AG04450 (cell line): ENCODE measurements at places on chromosomes 3 and 15.

DNA sequence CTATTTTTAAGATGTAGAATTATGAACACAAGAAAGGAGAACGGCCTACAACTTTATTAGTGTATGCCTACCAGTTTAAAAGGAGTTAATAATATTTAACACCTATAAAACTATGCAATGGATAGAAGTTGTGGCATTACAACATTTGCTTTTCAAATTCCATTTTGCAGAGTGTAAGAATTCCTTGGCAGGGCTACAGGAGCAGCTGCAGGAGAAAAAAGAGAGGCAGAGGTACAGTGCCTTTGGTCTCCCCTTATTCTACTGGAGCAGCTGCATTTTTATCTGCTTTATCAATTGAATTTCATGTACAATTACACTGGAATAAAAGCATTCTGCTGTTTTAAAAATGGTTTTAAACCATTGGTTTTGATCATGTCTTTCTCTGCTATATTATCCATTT is 145.7 kb upstream of the KCNH8 start:
- no peak for DNase-seq

DNA sequence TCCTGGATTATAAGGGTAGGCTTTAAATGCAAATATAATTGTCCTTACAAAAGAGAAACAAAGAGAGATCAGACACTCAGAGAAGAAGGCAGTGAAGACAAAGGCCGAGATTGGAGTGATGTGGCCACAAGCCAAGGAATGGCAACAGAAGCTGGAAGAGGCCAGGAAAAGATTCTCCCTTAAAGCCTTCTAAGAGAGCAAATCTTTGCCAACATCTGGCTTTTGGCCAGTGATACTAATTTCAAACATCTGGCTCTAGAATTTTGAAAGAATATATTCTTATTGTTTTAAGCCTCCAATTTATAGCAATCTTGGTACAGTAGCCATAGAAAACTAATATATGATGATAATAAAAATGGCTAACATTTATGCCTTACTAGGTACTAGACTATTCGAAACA is 615.8 kb upstream of the ZNF385D start:
- DNase-seq, result no peak

GRCh38 chr3:168709073-168709472 is 613.3 kb upstream of the GOLIM4 start:
- DNase-seq, result no peak

- peak; percentile 6 for DNase-seq
Observed at GRCh38 chr3:114709102-114709501, 415.3 kb downstream of the TIGIT start.

GRCh38 chr3:65356331-65357248 is 668.8 kb upstream of the ADAMTS9 start:
- DNase-seq, result no peak

DNA sequence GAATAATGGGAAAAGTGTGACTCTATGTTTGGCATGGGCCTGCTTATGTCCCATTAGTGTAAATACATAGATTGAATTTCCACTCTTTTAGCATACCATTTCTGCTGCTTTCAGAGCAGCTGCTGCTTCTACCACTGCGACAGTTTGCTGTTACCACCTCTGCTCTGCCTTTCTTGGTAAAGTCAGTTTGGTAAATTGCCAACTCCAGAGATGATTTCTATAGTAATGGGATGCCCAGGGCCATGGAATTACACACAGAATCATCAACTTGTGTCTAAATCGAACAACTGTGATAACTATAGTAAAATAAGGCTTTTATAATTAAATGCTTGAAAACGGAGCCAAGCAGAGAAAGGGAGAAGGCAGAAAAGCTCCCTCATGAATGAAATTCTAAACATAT is 168.4 kb upstream of the VEPH1 start:
- no peak for DNase-seq

GRCh38 chr3:62968128-62968527 is 92.9 kb upstream of the CADPS start:
- DNase-seq, result no peak

- DNase-seq, result no peak
Observed at GRCh38 chr3:127208483-127209100, 15.7 kb downstream of the PRR23E start.

DNA sequence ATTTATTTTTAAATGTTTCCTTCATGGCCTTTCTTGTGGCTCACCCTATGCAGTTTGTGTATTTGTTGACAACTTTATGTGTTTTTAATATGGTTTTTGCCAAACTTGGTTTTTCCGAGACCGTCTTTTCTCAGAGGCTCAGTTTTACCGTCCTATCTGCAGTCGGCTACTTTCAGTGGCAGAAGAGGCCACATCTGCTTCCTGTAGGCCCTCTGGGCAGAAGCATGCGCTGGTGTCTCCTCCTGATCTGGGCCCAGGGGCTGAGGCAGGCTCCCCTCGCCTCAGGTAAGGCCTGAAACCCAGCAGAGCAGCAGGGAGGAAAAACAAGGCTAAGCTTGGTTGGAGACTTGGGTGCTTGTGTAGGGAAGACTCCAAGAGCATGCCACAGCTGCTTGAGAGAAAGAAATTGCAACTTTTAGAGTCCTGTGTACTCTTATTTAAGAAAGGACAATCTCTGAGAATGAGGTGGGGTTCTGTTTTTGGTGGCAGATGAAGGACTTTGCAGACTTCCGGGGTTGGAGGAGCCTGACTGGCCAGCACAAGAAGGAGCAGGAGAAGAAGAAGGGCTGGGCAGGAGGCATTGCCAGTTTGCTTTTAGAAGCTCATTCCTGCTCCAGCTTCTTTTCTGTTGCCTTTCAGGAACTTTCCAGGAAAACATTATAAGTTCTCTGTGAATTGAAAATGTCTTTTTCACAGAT is at the start of gene TIGIT:
Gene TIGIT, plus strand, starts transcription at position 191 of the 698 bp plus-strand sequence. Its CDS starts 34 bp downstream, at position 225.
- no peak for DNase-seq

GRCh38 chr3:182105875-182106274 is 394.1 kb downstream of the SOX2 start:
- DNase-seq, result no peak

GRCh38 chr15:101250873-101251829 is 697 bp downstream of the CHSY1 start:
- no peak for DNase-seq

GRCh38 chr3:98655666-98656065 is 62.3 kb upstream of the CPOX start:
- no peak for DNase-seq

- no peak for DNase-seq
Observed at GRCh38 chr15:36579792-36580431, 486 bp downstream of the CDIN1 start.

GRCh38 chr15:76313731-76314130 is 2.5 kb upstream of the ETFA start:
- DNase-seq, result no peak

DNA sequence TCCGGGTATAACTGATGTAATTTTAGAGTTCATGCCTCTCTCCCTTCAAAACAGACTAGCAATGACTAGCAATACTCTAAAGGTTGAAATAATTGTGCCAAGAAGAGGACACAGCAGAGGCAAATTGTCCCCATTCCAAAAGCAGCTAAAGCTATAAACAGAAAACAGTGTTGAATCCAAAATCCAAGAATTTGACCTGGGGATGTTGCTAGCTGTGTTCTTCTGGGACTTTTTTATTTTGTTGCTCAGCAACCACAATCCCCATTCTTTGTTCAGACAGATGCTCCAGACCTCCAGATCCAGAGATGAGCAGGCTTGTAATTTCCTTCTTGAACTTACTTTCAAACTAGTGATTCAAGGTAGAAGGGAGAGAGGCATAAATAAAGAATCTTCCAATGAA is 191.5 kb downstream of the FOXB1 start:
- no peak for DNase-seq

- DNase-seq, result no peak
Observed at GRCh38 chr15:84812842-84813241, 4.3 kb upstream of the ALPK3 start.

- no peak for DNase-seq
Observed at GRCh38 chr3:194344012-194344411, 7.1 kb downstream of the CPN2 start.

DNA sequence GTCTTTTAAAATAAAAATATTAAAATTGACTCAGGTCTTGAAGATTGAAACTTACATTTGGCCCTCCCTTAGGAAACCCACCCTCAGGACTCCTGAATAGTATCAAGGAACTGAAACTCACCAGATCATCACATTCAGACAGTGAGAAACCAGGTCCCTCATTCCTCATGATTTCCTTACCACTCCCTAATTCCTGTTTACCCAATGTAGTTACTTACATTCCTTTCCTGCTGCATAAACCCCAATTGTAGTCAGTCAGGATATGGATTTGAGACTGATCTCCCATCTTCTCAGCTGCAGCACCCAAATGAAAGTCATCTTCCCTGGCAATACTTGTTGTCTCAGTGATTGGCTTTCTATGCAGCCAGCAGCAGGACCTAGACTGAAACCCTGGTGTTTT is 8.6 kb downstream of the ATP13A4 start:
- DNase-seq, result no peak

DNA sequence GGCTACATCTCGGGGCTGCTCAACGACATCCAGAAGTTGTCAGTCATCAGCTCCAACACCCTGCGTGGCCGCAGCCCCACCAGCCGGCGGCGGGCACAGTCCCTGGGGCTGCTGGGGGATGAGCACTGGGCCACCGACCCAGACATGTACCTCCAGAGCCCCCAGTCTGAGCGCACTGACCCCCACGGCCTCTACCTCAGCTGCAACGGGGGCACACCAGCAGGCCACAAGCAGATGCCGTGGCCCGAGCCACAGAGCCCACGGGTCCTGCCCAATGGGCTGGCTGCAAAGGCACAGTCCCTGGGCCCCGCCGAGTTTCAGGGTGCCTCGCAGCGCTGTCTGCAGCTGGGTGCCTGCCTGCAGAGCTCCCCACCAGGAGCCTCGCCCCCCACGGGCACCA is 17.0 kb downstream of the ANKRD63 start:
- DNase-seq, result no peak

- no peak for DNase-seq
Observed at GRCh38 chr15:55652359-55652758, 64.2 kb upstream of the PYGO1 start.

GRCh38 chr15:95324656-95325055 is 1005.8 kb upstream of the NR2F2 start:
- no peak for DNase-seq

GRCh38 chr3:16319307-16319706 is 54.3 kb downstream of the OXNAD1 start:
- DNase-seq, result no peak

DNA sequence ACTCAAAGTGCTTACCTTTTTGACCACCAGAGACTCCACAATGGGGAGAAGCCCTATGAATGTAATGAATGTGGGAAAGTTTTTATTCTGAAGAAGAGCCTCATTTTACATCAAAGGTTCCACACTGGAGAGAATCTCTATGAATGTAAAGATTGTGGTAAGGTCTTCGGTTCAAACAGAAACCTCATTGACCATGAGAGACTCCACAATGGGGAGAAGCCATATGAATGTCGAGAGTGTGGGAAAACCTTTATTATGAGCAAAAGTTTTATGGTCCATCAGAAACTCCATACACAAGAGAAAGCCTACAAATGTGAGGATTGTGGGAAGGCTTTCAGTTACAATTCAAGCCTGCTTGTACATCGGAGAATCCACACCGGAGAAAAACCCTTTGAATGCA is 5.5 kb upstream of the ZNF35 start:
- DNase-seq, result no peak

DNA sequence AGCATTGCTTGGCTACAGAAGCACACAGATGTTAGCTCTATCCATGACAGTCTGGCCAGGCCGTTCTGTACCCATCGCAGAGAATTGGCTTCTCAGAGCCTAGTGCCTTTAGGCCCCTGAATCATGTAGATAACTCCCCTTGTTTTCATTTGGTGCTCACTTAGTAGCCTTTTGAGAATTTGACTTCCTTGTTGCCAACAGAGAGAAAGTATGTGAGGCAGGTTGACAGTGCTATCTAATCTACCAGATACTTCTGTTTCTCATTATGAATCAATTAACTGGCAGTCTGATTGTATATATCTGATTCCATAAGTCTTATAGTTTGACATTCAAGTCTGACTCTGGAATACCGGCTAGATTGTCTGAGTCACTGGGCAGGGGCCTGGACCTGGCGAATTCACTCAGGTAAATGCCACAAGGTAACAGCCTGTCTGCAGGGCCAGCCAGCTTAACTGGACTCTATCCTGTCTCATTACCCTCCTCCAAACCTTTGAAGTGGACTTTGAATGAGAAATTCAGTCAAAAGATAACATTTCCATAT is 160.2 kb downstream of the GHSR start:
- DNase-seq, result no peak

GRCh38 chr3:7518456-7518855 is 657.5 kb downstream of the GRM7 start:
- DNase-seq, result no peak

DNA sequence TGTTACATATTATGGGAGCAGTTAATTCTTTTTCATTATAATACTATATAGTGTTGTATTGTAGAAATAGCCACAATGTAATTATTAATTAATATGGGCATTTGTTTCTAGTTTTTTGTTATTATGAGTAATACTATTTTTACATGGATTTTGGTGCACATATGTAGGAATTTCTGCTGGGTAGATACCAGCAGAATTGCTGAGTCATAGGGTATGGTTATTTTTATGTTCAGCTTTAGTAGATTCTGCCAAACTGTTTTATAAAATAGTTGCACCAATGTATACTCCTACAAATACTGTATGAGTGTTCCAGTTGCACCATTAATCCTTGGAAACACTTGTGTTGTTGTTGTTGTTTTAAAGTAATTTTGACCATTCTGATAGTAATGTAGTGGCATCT is 91.5 kb downstream of the SH3GL3 start:
- DNase-seq, result no peak

GRCh38 chr15:55194256-55194655 is 2.5 kb downstream of the RSL24D1 start:
- no peak for DNase-seq
